Endothelial cell (in vitro differentiated cells): ENCODE measurements at places on chromosomes 6 and 20.

- no peak for DNase-seq
These were observed 1266.8 kb downstream of the GRIK2 start for GRCh38 chr6:102660303-102660702.

DNA sequence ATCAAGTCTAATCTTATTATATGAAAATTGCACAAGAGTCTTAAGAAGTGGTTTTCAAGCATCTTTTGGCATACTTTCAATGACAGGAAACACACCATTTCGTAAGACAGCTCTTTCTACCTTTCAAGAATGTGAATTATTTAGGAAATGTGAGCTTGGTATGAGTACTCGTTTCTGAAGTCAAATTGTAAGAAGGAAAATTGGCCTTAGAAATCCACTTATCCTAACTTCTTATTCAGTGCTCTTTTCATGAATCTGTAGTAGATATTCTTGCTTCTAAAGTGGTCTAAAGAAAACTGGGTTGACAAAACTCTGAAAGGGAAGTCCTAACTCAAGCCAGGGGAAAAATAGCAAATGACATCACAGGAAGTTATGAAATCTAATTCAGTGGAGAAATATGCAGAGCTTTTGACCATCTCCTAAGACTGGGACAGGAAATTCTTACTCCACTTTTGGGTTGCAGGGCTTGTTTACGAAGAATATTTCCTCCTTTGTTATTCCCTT is 38.5 kb upstream of the OGFRL1 start:
- no peak for DNase-seq

DNA sequence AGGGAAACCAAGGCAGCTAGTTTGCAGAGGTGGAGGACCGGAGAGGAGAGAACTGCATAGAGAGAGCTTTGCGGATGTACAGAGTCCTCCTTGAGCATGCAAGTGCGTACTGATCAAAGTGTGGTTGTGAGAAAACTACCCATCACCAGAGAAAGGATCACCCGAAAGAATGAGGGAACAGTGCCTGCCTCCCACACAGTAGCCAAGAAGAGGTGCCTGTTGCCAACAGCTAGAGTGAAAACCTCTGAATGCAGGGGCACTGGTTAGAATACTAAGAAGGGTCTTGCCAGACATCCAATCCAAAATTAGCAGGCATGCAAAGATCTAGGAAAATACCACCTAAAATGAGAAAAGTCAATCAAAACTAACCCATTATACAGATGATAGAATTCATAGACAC is 166.6 kb upstream of the AKAP12 start:
- DNase-seq, result no peak

DNA sequence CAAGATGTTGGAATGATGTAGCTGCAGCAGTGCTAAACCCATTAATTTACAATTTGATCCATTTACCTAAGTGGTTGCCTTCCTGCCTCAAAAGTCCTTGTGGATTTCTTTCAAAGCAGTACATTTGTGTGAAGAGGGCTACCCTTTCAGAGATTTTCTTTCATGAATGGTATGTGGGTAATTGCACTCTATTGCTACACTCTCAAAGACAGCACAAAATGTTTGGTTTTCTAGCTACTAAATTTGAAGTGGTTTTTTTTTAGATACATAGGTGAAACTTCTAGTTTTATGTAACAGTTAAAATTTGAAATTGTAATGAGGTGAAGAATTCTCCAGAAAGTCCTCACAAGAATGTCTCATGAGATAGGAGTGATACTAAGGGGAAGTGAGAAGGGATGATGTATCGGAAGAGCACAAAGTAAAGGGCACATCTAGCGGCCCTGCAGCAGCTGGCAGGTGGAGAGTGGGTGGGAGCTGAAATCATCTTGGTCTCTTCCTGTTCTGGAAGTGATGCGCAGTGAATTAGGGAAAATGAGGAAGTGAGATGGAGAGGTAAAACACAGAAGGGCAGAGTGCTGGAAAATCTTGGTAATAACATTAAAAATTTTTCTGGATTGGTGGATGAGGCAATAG is 236.8 kb upstream of the MAN1A1 start:
- DNase-seq, result no peak

GRCh38 chr6:162222521-162222920 is 505.0 kb downstream of the PRKN start:
- DNase-seq, result no peak

GRCh38 chr6:153790048-153790447 is 249.0 kb upstream of the OPRM1 start:
- no peak for DNase-seq

DNA sequence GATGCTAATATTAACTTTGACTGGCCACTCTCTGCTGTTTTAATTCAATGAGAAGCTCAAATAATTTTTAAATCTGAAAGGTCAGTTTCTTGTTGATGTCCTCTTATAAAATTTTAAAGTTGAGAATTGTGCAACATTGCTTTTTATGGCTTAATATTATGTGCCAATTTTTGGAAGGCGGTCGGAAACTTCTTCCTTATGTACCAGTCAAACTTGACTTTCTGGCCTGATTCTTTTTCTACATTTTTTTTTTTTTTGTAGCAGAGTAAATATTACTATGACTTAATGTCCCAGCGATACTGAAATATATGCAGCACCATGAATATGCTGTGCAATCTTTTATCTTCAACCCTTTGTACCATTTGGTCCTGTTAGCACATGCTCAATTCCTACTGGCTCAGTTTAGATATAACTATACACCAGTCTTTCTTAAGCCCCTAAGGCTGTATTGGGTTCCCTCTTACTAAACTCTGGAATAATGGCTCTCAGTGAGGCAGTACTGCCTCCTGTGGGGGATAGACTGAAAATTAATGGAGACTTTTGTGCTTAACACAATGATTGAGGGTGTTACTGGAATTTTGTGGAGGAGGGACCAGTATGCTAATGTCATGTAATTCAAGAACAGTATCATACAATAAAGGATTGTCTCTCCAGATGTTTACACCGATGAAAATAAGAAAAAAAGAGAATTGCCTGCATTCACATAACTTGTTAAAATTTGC is 156.4 kb upstream of the SYNCRIP start:
- no peak for DNase-seq

DNA sequence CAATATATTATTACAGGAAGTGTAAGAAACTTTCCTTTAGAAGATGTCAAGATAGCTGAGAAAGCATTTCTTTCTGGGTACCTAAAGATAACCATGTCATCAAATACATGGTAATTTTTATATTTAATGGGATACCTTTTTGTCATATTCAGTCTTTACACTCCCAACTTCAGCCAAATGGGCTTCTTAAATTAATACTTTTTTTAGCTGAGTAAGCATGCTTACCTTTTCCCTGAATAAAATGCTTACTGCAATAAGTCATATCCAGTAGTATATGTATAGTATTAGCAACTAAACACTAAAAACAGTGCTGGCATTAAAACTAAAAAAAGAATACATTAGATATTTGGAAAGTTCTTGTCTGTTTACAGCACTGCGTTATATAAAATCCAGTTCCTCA is 17.4 kb upstream of the PBOV1 start:
- no peak for DNase-seq

GRCh38 chr20:57361517-57361916 is 10.5 kb downstream of the RAE1 start:
- no peak for DNase-seq

DNA sequence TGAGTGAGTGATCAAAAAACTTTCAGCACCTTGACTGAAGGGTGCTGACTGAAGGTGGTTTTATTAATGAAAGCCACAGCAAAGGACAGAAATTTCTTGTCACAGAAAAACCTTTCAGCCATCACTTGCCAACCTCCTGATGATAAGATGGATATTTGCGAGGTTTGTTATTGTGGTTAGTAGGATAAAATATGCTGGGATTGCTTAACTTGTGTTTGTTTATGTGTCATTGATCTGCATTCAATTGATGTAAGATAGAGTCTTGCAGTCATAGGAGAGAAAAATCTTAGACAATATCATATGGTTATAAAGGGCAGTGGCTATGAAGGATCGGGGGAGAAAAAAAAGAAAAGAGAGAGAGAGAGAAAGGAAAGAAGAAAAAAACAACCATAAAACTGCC is 1.2 kb downstream of the TSBP1 start:
- no peak for DNase-seq

- no peak for DNase-seq
These were observed 925.0 kb upstream of the MAN1A1 start for GRCh38 chr6:120274547-120274946.

GRCh38 chr20:8386991-8387390 is 254.9 kb downstream of the PLCB1 start:
- DNase-seq, result no peak

DNA sequence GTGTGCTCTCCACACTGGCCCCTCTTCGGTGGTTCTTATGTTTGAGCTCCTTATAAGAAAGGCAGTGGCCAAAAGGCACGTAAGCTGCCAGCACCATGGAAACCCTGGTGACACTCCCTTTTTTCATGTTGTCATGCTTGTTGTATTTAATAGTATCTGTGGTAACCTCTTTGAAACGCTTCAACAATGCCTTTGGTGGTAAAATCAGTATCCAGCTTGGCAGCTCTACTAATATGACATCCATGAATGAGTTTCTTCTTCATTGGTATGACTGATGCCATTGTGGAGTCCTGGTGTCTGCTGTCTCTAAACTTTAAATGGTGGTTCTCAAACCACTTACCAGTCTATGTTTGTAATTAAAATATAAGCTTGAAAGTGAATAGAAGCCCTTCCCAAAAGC is 10.7 kb upstream of the MYLK2 start:
- no peak for DNase-seq

DNA sequence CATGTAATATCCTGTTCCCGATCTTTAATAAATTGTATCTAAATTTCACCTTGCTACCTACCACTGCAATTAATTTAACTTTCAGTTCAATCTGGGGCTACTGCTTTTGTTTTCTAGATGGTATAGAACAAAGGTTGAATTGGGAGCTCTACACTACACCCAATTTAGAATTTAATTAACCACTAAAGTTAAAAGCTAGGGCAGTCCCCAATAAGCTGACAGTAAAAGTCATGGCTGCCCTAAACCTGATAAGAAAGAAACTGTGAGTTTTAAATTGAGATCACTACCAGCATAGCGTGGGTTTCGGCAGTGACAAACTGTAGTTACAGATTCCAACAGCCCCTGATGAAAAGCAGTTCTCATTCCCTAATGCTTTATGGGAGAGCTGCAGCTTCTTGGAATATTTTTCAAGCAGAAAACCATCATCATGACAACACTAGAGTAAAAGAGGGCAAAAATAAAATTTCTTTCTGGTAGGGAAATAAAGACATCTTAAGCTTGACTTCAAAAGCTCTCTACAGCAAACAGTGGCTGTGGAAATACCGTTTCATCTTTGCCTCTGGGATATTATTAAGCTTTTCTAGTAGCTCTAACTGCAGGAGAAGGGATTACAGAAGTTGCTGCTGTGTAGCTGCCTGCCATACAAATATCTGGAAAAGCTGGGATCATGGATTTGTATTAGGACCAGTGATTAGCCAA is 1372.1 kb downstream of the EPHA7 start:
- no peak for DNase-seq

DNA sequence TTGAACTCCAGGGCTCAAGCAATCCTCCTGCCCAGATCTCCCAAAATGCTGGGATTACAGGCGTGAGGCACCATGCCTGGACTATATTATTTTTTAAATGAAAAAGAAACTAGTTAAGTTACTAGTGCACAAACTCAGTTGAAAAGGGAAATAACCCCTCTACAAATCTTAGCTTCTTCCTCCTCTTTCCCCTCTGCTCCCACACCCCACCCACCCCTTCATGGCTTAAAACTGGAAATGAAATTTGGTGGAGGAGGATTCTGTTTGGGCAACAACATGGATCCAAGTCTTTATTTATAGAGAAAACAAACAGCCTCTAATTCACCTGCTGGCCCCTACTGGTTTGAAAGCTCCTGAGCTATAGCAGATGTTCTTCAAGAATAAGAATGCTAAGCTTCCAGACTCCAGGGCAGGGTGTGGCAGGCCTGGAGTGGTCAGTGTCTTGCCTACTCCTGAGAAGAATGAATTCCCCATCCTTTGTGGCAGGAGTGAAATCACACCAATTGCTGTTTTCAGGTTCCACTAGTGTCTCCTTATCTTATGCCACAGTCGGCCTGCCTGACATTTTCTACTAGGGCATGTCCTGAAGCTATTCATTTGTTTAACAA is 73.5 kb downstream of the ZFP64 start:
- DNase-seq, result no peak

DNA sequence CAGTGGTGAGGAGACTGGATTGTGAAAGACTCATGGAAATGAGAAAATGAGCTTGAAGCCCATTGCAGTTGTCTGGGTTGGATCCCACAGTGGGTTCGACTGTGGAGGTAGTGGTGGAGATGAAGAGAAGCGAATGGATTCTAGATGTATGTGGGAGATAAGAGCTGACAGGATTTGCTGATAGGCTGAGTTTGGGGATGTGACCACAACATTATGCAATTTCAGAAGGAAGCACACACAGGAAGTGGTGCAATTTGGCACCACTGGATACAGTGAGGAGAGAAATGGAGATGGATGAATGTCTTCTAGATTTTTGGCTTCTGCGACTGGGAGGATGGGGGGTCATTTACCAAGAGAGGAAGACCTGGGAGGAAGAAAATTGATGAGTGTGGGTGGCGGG is 64.4 kb upstream of the MAFB start:
- DNase-seq, result no peak

- no peak for DNase-seq
These were observed 29.4 kb downstream of the PHACTR3 start for GRCh38 chr20:59633656-59634251.

- DNase-seq, result no peak
These were observed 78.9 kb downstream of the ANKRD60 start for GRCh38 chr20:58149437-58150091.

GRCh38 chr20:44706301-44707017 is 8.7 kb upstream of the CCN5 start:
- DNase-seq, result no peak

GRCh38 chr6:75719133-75719532 is 29.9 kb upstream of the MYO6 start:
- DNase-seq, result no peak

DNA sequence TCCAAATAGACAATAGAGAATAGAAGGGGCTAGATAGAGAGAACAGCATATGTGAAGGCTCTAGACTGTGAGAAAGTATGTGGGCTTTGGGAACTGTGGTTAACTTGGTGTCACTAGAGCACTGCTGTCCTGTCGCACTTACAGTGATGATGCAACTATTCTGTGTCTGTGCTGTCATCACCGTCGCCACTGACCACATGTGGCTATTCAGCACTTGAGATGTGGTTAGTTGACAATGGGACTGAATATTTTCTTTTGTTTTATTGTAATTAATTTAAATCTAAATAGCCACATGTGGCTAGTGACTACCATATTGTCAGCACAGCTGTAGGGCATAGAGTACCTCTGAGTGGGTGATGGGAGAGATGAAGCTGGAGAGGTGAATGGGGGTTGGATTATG is 39.0 kb upstream of the IFNGR1 start:
- DNase-seq, result no peak

GRCh38 chr6:164612751-164613150 is 696.7 kb downstream of the C6orf118 start:
- DNase-seq, result no peak

- no peak for DNase-seq
These were observed 263.4 kb downstream of the CDC5L start for GRCh38 chr6:44650947-44651346.
